ENCODE measurements at places on chromosomes 2 and 18.

GRCh38 chr2:1140389-1141003 lies 189.8 kb downstream of the SNTG2 start:
- no peak for DNase-seq

DNA sequence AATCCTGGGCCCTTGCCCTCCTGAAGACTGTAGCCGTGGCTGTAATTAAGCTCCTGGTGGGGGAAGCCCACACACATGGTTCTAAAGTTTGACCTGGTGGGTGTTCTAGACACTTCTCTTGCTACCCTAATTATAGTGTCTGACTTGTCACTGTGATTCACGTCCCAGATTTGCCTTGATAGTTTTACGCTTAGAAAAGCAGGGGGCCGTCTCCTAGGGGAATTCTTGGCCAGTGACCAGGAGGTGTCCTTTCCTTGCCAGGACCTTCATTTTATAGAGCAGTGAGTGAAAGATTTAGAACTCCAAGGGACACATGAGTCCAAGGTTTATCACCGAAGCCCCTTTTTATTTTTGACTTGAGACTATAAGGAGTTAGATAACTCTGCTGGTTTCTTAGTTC lies 9.0 kb downstream of the TMEM214 start:
- no peak for DNase-seq

GRCh38 chr2:33135645-33136044 lies 188.9 kb downstream of the LTBP1 start:
- DNase-seq: no peak

DNA sequence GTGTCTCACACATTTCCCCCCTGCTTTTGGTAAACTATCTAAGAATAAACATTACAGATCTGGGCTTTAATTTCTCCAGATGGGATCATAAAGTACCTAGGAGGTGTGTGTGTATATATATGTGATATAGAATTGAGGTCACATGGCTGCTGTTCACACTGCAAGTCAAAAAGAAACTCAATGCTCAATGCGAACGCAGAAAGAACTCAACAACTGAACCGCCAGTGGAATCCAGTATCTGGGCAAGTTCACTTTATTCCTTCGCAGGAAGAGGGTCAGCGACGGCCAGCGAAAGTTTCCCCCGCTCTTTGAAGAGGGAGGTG lies 17.7 kb downstream of the POU3F3 start:
- DNase-seq: no peak

DNA sequence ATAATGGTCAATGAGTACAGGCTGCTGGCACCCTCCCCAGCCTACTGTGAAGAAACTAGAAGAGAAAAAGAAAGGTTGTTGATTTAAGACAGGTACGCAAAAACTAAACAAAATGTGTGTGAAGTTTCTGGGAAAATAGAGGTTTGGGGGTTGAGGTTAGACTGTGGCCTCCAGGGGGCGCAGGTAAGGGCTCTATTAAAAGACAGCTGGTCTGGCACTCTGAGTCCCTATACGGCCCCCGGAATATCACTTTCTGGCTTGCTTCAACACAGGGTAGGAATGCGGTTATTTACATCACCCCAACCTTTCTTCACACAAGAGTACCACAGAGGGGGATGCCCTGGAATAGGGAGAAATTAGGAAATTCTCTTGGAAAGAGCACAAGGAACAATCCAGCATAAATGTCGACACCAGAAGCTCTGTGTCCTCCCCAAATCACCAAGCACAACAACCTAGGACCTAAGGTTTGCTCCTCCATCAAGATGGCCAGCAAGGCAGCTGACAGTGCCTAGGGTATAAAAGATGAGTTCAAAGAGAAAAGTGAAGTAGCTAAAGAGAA lies 480.8 kb upstream of the KLHL29 start:
- no peak for DNase-seq

GRCh38 chr2:233408366-233409285 lies 54.3 kb downstream of the DGKD start:
- DNase-seq: no peak

DNA sequence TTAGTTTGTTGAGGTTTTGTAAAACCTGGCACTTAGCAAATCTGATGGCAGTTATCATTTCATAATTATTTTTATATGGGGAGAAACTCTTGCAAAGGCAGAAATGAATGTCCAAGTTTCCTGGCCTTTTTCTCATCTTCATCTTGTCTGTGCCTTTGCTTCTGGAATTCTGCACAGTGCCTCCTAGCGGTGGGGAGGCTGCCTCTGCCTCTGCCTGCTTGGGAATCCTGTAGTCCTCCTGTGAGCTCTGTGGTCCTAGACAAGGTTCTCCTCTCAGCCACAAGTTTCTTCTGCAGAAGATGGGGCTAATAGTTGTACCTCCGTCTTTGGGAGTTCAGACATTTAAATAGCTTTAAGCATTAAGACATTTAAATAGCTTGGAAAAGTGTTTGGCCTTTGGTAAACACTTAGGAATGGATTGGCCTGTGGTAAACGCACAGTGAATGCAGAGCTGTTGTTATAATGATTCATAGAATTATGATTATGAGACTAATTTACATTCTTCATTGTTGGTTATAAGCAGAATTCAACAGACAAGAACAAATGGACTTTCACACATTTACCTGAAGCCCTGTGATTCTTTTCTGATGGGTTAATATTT lies 101.2 kb downstream of the ZNF236 start:
- no peak for DNase-seq

DNA sequence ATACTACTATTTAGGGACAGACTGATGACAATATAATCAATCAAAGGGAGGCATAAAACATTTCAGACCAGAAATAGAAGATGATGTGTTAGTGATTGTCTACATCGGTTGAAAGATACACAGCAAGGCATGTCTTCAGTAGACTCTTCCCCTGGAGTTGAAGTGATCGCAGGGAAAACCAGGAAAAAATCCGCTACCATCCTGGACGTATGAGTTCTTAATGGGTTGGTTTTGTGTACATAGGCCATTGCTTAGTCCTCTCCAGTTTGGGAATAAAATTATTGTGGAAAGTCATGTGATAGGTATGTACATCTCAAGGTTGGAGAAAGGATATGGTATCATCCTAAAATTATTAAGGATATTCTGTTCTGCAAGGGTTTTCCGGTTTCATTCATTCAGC lies 4.3 kb downstream of the APCDD1 start:
- no peak for DNase-seq

GRCh38 chr2:46392561-46393346 lies 86.6 kb upstream of the TMEM247 start:
- DNase-seq: no peak

GRCh38 chr2:148614014-148614321 lies 30.6 kb upstream of the EPC2 start:
- DNase-seq: no peak

- no peak for DNase-seq
Measured at GRCh38 chr2:88967844-88968243, 276.4 kb downstream of the RPIA start.

DNA sequence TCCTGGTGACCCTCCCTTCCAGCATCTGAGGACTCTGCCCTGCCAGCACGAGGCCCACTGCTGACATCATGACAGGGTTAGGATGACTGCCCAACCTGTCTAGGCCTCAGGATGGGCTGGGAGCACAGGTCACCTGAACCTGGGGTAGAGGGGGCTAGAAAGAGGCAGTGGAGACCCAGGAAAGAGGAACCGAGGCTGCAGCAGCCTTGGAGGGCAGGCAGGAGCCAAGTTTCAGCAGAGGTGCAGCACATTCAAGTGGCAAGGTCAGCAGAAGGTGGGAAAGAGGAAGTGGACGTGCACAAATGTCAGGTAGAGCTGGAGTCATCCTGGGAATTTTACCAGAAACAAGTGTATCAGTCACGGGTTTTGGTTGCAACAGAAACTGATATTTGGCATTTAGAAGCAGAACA lies 13.6 kb upstream of the RAB10 start:
- no peak for DNase-seq

DNA sequence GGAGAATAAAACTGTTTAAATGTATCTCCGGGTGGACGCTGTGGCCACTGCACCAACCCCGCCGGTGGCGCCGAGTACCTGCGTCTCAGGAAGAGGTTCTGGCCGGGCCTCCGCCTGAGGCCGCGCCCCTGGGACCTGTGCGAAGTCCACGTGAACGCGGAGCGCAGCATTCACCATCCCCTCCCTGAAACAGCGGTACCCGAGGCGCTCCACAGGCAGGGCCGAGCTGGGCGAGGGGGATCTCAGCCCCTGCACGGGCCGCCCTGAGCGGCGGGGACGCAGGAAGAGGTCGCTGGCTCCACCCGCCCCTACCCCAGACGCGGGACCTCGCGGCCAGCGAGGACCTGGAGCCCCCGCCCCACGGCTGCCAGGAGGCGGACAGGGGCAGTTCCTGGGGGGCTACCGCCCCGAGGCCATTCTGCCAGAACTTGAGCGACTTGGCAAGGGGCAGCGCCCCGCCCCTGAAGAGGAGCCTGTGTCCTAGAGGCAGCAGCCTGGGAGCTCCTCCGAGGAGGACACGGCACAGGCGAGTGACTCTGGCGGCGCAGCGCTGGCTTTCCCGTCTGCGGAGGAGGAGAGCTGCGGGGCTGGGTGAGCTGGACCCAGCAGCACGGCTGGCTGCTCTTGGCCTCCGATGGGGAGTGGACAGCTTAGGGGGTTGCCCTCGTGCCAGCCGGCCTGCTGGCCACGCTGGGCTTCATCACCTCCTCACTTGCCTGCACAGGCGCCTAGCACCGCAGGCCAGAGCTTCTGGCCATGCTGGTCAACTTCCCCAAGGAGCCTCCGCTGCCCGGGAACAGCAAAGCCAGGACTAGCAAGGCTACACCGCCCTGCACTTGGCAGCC lies 9.7 kb upstream of the TEKT4 start:
- no peak for DNase-seq

DNA sequence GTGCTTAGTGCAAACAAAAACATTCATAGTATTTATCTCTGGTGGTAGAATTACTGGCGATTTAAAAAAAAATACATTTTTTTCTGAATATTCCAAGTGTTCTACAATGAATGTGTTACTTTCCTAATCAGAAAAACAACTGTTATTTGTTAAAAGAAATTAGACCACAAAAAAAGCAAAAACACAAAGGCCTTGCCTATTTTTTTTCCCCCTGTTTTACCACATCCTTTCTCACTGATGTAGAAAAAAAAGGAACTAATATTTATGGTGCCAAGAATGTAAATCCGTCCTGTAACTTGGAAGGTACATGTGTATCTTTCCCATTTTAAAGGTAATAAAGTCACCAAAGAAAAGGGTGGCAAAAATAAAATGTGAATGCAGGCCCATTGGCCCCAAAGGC lies 28.4 kb upstream of the MGAT4A start:
- no peak for DNase-seq

DNA sequence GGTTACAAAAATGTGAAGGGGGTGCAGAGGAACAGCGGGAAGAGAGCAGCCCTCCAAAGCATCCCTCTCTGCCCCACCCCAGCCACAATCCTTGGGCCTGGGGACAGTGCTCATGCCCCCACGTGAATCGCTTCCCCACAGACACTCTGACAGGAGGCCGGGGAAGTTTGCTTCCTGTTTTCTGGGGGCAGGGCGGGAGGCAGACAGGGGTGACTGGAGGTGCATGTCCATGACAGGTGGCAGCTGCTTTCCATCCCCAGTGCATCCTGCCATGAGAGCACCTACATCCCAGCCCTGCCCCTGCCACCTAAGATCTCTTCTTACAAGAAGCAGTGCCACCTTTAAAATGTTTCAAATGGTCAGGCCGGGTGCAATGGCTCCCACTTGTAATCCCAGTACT lies 47.2 kb upstream of the UBE2F start:
- DNase-seq: no peak

- no peak for DNase-seq
Measured at GRCh38 chr2:105655244-105655643, 89.5 kb upstream of the NCK2 start.

DNA sequence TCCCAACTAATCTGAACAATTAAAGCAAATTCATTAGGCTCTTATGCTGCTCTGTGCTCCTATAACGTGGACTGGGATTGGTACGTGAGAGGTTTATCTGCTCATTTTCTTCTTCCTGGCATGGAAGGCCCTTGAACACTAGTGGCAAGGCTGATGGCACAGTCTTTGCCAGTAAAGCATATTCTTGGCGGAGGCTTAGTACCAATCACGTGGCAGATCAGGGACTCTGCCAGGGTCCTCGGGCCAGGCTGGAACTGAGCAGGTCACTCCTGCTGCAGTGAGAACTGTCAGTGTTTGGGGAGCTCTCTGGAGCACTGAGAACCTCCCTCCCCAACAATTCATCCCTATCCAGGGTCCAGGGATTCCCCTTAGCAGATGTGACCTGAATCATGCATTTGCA lies 3.7 kb upstream of the ALPK2 start:
- no peak for DNase-seq

GRCh38 chr2:24026233-24026632 lies 16.3 kb downstream of the MFSD2B start:
- no peak for DNase-seq

DNA sequence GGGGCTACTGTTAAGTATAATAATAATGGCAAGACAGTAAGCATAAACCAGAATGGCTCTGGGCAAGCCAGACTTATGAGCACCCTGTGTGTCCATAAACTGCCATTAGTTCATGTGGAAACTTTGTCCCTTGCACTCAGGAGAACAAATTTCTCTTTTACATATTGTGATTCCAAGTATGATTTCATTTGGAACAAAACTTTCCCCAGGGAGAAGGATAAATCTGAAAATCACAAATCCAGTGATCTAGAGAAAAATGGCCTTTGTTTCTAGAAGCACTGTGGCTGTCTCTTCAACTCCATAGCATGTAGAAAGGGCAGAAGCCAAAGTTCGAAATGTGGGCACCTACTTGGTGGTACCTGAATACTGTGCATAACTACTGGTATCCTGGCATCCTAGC lies 823.7 kb upstream of the SOX11 start:
- no peak for DNase-seq

DNA sequence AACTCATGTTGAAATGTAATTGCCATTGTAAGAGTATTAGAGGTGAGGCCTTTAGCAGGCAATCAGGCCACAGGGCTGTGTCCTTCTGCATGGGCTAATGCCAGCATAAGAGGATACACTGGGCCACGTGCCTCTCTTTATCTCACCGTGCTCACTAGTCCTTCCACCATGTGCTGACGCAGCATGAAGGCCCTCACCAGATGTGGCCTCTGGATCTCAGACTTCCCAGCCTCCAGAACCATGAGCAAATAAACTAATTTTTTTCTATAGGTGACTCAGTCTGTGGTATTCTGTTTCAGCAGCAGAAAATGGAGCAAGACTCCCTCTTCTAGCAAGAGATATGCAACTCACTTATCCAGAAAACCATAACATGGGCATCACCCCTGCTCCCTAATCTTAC lies 149.7 kb upstream of the ZNF236 start:
- no peak for DNase-seq

DNA sequence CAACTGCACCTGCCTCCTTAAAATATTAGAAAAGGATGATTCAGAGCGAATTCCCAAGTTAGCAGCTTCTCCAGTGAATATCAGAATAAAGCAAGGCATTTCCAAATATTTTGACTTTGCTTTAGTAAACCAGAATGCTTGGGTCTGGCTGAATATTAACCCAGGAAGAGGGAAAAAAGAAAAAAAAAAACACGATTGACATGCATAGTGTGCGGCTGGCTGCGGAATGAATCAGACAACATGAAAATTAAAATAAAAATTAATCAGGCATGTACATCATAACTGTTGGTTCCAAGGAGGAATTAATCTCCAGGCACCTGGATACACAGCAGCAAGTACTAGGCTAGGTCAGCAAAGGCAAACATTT lies 105.8 kb upstream of the NCKAP5 start:
- DNase-seq: no peak

GRCh38 chr2:98461498-98462049 lies 16.9 kb downstream of the INPP4A start:
- no peak for DNase-seq
